Calu3 (cell line): ENCODE measurements at places on chromosomes 16 and 17. TPM values are rescaled to one million over a fixed set of nuclear protein-coding genes. Genes with fewer than 3 reads are reported as not detected.

The MAF gene
- 0.64 and 0.97 TPM in 2 replicates for total RNA-seq

The MRPL45 gene
- 171 and 174 TPM in 2 replicates for total RNA-seq

DNA sequence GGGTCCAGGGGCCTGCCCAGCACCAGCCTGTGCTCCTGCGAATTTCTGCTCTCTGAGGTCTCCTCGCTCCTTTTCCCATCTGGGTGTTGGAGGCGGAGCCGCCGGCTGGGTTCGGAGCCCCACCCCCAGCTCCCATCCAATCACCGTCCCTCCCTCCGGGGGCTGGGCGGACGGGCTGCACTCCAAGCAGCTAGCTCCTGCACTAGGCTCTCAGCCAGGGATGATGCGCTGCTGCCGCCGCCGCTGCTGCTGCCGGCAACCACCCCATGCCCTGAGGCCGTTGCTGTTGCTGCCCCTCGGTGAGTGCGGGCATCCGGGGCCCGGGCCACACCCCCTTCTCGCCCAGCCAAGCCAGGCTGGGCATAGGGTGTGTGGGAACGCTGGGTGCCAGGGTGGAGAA is at the start of gene NRN1L:
NRN1L (plus strand) TSS at position 202 of the 400 bp plus-strand sequence; CDS start at position 221, 19 bp downstream.
- no peak for DNase-seq

- DNase-seq = no peak
Observed at GRCh38 chr17:78806451-78806850, 24.4 kb upstream of the CYTH1 start.

- DNase-seq = no peak
Observed at GRCh38 chr17:40349895-40350688, 14.4 kb downstream of the GJD3 start.

- no peak for DNase-seq
Observed at GRCh38 chr17:73532421-73532901, 111.8 kb downstream of the SDK2 start.
